ENCODE measurements at places on chromosomes 6 and 20.
A peak's percentile ranks its signal among the peaks of the same experiment; 100 is the strongest.

DNA sequence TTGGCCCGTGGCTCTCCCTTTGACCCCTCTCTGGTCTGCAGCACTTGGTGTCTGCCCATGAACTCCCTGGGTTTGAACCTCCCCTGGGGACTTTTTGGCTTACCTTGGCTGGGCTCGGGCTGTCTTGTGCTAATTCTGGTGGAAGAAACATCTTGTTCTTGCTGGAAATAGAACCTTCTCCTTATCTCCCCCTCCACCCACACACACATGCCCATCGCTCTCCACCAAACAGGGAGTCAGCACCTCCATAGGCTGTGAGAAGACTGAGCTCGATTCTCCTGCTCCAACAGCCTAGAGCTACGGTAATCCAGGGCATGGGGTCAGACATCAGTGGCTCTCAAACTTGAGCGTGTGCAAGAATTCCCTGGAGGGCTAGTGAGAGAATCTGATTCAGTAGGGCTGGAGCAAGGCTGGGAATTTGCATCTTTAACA lies 114.4 kb upstream of the SLC22A23 start:
- no peak for DNase-seq

DNA sequence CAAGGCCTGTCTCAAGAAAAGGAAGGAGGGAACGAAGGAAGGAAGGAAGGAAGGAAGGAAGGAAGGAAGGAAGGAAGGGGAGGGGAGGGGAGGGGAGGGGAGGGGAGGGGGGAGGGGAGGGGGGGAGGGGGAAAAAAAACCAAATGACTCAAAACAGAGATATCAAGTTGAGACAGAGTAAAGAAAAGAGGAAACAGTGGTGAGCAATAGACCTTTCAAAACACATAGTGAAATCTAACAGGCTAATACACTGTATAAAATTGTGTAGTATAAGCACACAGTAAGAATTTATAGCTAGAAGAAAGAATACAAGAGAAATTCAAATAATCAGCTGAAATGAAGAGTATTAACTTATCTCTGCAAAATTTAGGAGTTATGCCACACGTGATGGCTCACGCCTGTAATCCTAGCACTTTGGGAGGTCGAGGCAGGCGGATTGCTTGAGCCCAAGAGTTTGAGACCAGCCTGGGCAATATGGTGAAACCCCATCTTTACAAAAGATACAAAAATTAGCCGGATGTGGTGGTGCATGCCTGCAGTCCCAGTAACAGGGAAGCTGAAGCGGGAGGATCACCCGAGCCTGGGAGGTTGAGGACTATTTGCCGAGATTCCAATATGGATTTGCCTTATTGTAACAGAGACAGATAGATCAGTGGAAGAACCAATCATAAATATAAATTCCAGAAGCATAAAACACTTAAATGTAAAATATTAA lies 123.2 kb downstream of the PRND start:
- DNase-seq = no peak

GRCh38 chr6:163759542-163759941 lies 345.0 kb downstream of the QKI start:
- no peak for DNase-seq

DNA sequence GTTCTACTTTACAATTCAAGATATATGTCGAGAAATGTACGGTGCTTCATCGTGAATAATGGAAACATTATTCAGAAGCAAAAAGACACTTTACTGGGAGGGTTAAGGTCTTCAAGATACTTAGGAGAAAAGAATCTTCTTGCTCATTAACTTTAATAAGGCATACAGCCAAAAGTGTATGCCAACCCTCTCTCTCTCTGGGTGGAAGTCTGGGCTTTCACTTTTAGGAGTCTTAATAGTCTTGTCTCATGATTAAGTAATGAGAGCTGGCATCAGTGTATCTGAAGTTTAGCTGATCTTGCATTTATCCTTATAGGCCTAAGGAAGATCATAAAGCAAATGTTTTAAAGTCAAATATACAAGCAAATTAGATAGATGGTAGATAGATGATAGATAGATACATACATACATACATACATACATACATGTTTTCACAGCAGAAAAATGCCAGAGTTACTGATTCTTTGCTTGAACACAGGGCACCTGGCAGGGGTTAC lies 21.5 kb downstream of the OLIG3 start:
- no peak for DNase-seq

DNA sequence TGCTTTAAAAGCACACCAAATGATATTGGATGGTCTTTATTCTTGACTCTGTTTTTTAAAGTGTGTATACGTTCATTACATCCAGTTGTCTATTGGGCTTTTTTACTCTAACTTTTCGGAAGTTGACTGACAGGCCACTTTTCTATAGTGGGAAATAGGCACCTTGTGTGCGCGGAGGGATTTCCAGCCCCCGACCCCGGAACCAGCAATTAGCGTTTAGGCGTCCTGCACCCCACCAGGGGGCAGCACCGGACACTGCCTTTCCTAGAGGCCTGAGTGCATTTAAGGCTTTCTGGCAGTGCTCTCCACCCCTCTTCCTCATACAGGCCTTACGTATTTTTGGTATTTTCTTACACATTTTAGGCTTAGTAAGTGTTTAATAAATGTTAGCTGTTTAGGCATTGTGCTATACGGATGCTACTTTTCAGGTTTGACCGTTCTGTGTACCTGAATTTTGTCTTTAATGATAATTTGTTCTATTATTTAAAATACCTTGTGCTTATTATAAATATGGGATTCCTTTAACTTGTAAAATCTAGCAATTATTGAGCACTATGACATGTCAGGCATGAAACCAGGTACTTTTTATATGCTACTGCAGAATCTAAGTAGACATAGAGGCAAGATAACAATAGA lies 231.8 kb downstream of the BCKDHB start:
- peak; percentile 32 for DNase-seq

DNA sequence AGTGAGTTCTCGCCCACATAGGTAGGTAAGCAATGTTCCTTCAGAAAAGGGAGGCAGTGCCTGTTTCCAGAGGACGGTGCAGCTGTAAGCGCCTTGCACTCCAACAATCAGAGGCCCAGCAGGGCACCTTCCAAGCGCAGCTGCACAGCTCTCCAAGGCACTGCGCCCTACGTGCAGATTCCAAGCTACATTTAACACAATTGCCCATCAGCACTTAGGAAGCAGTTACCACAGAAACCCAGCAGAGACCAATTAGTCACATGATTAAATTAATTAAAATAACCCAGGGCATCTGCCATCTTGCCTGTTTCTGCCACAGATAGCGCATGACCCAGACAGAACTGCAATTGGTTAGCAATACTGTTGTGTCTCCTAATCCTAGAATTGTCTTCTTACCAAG lies 65.5 kb downstream of the SOBP start:
- DNase-seq = no peak

DNA sequence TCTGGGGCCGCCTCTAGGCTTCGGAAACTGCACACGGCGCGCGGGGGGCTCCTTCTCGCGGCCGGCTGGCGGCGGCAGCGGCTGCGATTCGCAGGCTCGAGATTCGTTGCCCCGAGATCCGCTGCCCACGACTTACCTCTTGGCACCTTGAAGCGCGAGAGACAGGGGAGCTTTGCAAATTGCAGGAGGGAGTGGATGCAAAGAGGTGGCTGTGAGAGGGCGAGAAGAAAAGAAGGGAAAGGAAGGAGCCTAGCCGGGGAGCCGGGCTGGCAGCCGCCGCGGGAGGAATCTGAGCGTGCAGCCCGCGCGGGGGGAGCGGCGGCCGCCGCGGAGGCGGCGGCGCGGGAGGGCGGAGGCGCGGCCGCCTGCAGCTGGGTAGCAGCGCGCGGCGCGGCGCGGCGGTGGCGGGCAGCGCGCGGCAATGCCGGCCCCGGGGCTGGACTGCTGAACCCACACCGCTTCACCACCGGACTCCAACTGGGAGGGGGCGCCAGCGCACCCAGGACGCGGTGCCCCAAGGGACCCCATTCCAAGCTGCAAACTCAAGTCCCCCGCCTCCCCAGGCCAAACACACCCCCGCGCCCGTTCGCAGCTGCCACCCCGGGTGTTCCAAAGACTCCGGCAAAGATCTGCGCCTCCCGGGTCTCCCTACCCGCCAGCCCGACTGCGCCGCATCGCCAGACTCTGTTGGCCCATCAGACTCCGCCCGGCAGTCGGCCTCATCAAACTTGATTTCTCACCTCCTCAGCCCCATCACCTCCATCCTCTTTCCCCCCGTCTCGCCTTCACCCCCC lies 44.2 kb upstream of the SUPT3H start:
- peak; percentile 62 for DNase-seq

- DNase-seq = no peak
These were observed 30.4 kb downstream of the JARID2 start for GRCh38 chr6:15276036-15276985.

GRCh38 chr6:144019929-144020328 lies 11.9 kb upstream of the PLAGL1 start:
- DNase-seq = no peak

GRCh38 chr6:25023781-25024180 lies 88.0 kb upstream of the RIPOR2 start:
- no peak for DNase-seq

- no peak for DNase-seq
These were observed 10.5 kb downstream of the VPS16 start for GRCh38 chr20:2851086-2851485.

- DNase-seq = no peak
These were observed 12.5 kb upstream of the TMEM242 start for GRCh38 chr6:157335829-157336228.

DNA sequence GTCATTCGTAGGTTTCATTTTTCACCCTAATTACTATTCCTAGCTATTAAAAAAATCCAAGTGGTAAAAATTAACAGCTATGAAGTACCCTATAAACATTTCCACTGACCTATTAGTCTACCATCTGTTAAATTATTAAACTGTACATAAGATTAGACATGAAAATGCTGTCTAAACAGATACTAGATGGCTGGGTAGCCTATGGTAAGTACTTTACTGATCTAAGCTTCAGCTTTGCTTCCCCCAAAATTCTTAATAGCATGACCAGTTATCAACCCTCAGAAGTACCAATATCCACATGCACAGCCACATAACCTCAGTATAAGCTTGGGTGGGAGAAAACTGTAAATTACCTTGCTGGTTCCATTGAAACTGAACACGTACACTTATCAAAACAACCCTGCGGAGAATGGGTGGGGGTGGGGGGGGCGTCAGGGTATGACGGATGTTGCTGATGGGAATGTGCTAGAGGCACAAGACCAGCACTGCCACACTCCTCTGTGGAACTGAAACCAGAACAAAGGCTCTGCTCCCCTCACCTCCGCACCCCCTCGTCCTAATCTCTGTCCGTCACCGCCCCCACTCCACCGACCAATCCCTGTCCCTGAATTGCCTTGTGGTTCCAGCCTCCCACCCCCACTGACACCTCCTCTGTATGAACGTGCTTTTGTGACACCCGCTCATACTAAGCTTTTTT lies 45.3 kb downstream of the B4GALT5 start:
- peak; percentile 76 for DNase-seq

- peak; percentile 52 for DNase-seq
These were observed 61.9 kb downstream of the GPR6 start for GRCh38 chr6:110039981-110040383.

DNA sequence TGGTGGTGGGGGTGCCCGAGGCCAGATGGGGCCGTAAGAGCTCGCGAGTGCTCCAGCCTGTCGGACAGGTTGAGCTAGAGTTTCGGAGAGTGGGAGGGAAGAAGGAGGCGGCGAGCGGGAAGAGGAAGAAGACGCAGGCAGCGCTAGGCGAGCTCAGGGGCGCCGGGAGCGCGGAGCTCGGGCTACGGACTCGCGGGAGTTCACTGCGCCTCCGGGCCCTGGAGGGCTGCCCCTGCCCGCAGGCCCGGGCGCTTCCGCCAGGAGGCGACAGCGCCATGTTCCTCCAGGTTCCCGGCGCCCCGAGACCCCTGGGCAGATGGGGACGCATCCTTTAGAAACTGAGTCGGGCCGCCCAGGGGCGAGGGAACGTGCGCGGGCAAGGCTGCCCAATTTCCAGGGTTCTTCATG lies 984 bp downstream of the TFAP2C start:
- no peak for DNase-seq

DNA sequence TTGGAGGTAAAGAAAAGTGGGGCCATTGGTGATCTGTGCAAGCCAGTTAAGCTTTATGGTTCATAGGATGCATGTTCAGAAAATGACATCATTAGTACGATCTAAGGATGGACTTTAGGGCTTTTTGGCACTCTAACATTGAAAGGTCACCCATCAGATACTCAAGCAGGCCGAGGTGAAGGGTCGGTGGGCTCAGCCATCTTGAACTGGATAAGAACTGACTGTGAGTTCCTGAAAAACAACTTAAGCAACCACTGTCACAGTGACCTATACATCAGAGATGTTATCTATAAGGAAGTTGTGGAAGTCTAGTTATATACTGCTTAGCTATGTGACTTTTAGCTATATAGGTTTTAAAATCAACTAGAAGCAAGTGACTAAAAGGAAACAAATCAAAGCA lies 13.0 kb upstream of the ITCH start:
- no peak for DNase-seq

GRCh38 chr6:3518356-3519190 lies 61.7 kb upstream of the SLC22A23 start:
- DNase-seq = no peak

DNA sequence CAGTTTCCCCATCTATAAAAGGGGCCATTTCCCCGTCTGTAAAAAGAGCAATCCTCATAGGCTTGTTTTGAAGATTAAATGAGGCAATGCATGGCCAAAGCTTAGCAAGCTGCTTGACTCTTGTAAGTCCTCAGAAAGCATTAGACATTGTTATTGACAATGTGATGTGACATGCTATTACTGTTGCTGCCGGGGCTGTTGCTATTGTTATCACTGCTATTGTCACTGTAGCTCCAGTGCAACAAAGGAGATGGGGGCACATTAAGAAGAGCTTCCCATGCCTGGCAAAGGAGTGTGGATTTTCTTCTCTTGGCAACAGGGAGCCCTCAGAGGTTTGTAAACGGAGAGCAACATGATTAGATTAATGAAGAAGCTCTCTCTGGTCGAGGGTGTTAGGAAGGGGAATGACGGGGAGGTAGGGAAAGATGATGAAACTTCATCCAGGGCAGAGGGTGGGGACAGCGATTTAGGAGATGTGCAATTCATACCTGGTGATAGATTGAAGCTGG lies 33.1 kb upstream of the FAM83D start:
- DNase-seq = no peak

DNA sequence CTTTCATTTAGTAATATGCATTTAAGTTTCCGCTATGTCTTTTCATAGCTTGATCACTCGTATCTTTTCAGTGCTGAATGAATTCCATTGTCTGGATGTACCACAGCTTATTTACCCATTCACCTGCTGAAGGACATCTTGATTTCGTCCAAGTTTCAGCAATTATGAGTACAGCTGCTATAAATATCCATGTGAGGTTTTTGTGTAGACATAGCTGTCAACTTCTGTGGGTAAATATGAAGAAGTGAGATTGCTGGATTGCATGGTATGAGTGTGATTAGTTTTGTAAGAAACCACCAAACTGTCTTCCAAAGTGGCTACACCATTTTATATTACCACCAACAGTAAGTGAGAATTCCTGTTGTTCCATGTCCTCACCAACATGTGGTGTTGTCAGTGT lies 79.2 kb upstream of the STMND1 start:
- no peak for DNase-seq

Measured in CD4-positive, alpha-beta memory T cell (primary cell).